ENCODE measurements at places on chromosomes 4 and X.

- no peak for DNase-seq
- H3K27me3 ChIP-seq = no peaks in the 10 kb centered on the region
- no peaks in the 10 kb centered on the region for H3K36me3 ChIP-seq
- H3K4me3 ChIP-seq = no peak overlapping the region
- no peak overlapping the region for H3K27ac ChIP-seq
Measured at GRCh38 chrX:78650906-78651437, 8.2 kb downstream of the RTL3 start.

DNA sequence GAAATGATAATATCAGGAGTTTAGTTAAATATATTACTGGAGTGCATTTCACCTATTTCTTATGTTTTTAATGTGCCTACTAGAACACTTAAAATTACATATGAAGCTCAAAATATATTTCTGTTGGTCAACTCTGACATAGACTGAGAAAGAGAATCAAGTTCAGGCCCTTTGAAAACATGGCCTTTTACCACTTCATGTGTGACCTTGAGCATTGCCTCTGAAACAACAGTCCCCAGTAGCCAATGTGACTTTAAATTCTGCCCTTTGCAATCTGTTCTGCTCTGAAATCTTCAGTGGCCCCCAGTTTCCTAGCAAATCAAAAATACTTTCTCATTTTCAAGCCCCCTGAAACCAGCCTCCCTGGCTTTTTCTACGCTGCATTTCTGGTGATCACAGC, 50.1 kb upstream of the TBC1D14 start:
- H3K36me3 ChIP-seq = no peaks in the 10 kb centered on the region
- H3K4me3 ChIP-seq = no peak overlapping the region
- no peaks in the 10 kb centered on the region for H3K27me3 ChIP-seq
- peaks cover 12% of the 10 kb centered on the region for H3K4me1 ChIP-seq
- no peak for DNase-seq
- no peak overlapping the region for H3K27ac ChIP-seq

GRCh38 chrX:13093529-13094140, 49.2 kb upstream of the FAM9C start:
- no peak overlapping the region for H3K4me3 ChIP-seq
- H3K27me3 ChIP-seq = no peaks in the 10 kb centered on the region

DNA sequence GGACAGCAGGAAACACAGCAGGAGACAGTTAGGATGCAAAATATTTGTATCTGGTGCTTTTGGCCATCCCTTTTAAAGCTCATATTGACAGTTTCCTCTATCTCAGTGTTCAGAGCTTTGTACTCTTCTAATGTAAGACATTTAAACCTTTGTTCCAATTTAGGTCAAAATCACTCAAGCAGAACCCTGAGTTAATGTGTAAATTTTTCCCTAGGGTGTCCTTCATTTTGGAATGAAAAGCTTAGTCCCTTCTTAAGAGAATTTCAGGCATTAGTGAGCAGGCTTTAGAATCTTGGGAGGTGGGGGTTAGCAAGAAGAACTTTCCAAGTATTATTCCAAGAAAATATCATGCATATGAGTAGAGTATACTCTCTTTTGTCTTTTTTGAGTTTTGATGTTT, 188.7 kb downstream of the GBA3 start:
- H3K27ac ChIP-seq = no peak overlapping the region
- no peaks in the 10 kb centered on the region for H3K27me3 ChIP-seq
- no peak overlapping the region for H3K4me3 ChIP-seq
- H3K4me1 ChIP-seq = no peaks in the 10 kb centered on the region

All from ovary (tissue), 10 donors.